Panc1 (cell line): ENCODE measurements at places on chromosomes 6 and 20. TPM values are rescaled to one million over a fixed set of nuclear protein-coding genes. Genes with fewer than 3 reads are reported as not detected.

DNA sequence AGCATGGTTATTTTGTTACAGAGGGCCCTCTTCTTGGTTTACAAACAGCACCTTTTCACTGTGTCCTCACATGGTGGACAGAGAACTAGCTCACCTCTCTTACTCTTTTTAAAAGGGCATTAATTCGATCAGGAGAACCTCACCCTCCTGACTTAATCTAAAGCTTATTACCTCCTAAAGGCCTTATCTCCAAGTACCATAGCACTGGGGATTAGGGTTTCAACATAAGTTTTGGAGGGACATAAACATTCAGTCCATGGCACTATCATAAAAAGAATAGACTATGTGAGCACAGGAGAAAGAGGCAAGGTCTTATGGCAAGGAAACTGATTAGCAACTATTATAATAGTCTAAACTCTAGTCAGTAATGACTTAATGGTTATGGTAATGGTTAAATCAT, 736.2 kb upstream of the ADGRB3 start:
- DNase-seq: no peak

SRMS gene
- not detected for total RNA-seq

EPPIN gene
- total RNA-seq: not detected

GRCh38 chr6:126721581-126722160, 381.8 kb downstream of the CENPW start:
- DNase-seq: peak; percentile 32

- no peak for DNase-seq
Observed at GRCh38 chr20:32731882-32732266, 11.4 kb downstream of the COMMD7 start.

DNA sequence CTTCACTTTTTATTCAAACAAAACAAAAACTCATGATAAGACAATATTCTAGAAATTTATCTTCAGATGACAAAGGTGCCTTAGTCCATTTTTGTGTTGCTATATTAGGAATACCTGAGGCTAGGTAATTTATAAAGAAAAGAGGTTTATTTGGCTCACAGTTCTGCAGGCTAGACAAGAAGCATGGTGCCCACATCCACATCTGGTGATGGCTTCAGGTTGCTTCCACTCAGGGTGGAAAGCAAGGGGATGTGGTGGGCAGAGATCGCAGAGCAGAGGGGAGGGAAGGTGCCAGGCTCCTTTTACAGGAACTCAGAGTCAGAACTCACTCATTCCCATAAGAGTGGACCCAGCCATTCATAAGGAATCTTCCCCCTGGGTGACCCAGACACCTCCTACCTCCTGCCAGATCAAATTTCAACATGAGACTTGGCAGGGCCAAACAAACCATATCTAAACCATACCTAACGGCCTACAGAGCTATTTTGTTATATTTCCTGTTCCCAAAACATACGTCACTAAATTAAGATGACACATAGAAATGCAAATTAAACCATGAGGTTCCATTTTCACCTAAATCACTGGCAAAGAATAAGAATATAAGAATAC, 26.4 kb downstream of the ABHD12 start:
- DNase-seq: no peak

OPRM1 gene
- total RNA-seq: not detected

- no peak for DNase-seq
Observed at GRCh38 chr6:158042245-158042798, 60.7 kb downstream of the SYNJ2 start.

DNA sequence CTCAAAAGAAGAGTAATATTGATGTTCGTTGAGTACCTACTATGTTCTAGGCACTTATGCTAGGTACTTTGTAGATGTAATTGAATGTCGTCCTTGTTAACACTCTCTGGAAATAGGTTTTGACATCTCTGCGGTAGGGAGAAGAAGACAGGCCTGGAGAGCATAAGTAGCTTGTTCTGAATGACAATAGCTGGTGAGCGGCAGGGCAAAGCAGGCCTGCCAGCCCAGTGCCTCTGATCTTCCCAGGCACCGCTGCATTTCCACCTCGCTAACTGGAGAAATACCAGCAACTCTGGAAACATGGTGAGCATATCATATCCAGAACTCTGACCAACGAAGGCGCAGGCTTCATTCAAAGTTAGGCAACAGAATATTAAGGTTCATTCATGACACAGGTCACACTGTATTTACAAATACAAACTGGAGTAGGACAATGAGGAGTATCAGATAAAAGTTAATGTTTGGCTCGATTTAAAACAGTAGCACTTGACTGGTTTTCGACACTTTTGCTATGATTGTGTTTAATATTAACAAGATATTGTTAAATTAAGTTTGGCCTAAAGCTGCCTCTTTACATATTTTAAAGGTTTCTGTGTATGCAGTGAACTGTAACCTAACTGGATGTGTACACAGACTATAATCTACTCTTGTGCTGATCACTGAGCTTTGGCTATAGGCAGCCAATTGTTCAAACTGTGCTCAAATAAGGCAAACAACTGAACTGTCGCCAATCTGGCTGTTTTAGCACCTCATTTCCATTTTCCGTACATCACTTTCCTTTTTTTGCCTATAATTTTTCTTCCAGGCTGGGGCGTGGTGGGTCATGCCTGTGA, 54.1 kb downstream of the PPP1R3G start:
- DNase-seq: no peak

- DNase-seq: no peak
Observed at GRCh38 chr6:135319819-135320218, 138.7 kb downstream of the MYB start.

BNIP5 gene
- not detected for total RNA-seq

DNA sequence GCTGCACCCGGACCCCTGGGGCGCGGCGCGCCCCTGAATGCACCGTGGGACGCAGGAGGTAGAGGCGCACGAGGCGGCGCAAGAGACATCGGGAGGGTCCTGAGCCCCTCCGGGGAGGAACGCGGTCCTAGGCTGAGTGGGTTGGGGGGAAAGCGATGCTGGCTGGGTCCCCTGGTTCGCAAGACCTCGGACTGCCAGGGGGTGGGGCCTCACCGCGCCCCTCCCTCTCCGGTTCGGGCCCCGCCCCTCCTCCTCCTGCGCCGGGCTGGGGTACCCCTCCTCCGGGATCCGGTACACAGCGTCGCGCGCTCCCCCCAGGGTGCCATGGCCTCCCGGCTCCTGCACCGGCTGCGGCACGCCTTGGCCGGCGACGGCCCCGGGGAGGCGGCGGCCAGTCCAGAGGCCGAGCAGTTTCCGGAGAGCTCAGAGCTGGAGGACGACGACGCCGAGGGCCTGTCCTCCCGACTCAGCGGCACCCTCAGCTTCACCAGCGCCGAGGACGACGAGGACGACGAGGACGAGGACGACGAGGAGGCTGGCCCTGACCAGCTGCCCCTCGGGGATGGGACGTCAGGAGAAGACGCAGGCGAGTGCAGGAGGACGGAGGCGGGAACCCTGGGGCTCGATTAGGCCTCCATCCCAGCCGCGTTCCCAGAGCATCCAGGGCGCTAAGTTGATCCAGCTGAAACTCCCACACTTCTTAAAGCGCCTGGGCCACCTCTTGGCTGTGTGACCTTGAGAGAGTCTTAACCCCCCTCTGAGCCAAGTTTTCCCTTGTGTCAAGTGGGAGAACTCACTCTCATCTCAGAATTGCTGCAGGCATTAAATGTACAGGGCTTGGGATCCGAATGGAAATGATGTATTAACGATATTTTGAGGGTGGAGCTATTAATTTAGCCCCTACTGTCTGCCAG, 541 bp downstream of the SNX21 start:
- no peak for DNase-seq

- DNase-seq: no peak
Observed at GRCh38 chr6:28167068-28167467, 25.4 kb downstream of the ZKSCAN8 start.

LY6G6D gene
- total RNA-seq: not detected

GRCh38 chr6:82277686-82278085, 30.1 kb upstream of the IBTK start:
- no peak for DNase-seq

DNA sequence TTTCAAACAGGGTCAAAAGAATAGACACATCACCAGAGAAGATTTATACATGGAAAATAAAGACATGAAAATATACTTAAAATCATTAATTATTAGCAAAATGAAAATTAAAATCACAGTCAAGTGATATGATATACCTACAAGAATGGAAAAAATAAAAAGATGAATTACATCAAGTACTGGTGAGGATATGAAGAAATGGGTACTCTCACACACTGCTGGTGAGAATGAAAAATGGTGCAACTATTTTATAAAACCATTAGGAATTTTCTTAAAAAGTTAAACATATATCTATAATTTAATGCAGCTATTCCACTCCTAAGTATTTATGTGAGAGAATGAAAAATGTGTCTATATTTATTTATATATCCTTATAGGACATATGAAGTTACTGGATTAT, 136.3 kb upstream of the GRIK2 start:
- DNase-seq: no peak

OR12D2 gene
- total RNA-seq: not detected

- no peak for DNase-seq
Observed at GRCh38 chr6:127096167-127096566, 22.3 kb upstream of the RSPO3 start.

- no peak for DNase-seq
Observed at GRCh38 chr6:133404151-133404550, 163.0 kb downstream of the EYA4 start.

SIRPD gene
- not detected for total RNA-seq

RALY gene
- 164 TPM for total RNA-seq

GRCh38 chr20:57412347-57413029, 21.3 kb downstream of the RBM38 start:
- DNase-seq: no peak

LY86 gene
- not detected for total RNA-seq

DNA sequence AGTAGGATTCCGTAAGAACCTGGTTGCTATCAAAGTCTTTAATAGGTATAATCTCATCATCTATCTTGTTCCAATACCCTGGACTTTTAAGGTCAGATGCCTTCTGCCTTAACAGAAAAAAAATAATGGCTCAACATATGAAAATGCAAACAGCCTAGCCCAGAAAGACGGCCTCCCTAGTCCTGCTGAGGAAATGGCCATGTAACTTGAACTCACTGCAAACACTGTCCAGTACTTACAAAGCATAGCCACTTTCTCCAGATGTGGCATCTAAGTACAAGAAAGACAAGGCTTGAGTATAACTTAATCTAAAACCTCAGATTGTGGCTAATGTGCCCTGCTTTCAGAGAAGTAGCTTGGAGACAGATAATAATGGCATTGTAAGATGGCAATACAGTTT, 26.5 kb downstream of the FASTKD5 start:
- DNase-seq: no peak

DNA sequence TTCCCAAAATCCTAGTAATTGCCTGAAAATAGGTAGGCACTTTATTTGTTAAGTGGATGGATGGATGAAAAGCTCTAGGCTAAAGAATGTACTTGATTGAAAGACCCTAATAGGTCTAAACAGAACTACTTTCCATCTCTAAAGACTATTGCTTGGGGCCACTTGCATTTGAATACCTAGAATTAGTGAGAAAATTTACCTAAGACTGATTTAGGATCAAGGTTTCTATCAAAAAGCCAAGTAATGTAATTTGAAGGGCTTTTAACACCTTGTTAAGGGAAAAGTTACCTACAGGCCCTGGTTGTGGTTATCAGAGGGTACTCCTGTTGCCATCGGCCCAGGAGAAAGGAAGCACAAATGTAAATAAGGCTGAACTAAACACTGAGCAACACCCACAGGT, 580.7 kb downstream of the LMBRD1 start:
- DNase-seq: no peak

- no peak for DNase-seq
Observed at GRCh38 chr6:15475261-15475660, 187.6 kb downstream of the DTNBP1 start.

DNA sequence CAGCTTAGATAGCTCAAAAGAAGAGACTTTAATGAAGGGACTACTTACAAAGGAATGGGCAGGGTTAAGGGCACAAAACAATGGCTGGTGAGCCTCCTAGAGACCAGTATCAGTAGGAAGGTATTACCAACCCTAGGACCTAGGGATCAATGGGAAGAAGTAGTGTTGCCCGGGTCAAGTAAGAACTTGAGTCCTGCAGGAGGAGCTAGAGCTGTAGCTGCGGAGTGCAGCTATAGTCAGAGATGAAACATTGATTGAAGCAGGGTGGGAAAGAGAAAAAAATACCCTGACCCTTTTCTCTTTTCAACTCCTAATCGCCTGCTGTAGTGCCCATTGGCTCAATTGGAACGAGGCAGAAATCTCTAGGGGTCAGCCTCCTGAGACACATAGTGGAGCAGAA, 144.0 kb downstream of the FLRT3 start:
- no peak for DNase-seq

PRND gene
- not detected for total RNA-seq

CFAP61 gene
- total RNA-seq: 0.28 TPM

DNA sequence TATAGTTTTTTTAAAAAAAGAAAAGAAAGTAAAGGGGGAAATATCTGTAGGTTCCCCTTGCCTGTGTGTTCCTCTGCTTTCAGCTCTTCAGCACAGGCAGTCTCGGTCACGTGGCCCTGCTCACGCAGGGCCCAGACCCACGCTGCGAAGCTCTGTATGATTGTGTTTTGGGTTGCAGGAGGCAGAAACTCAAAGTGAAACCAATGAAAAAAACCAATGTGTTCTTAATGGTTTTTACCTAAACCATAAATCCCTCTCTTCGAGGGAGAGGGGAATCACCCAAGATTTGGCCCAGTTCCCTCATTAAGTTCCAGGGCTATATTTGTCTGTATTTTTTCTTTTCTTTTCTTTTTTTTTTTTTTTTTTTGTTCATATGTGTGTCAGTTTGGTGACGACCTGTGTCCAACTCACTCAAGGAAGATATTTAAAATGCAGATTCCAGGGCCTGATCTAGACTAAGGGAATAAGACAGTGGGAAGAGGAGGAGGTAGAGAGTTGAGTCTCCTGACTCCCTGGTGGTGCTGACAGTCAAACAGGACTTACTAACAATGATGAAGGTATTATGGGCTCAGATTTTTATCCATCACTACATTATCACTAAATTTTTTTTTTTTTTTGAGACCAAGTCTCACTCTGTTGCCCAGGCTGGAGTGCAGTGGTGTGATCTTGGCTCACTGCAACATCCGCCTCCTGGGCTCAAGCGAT, 33.8 kb upstream of the RREB1 start:
- DNase-seq: no peak

DNA sequence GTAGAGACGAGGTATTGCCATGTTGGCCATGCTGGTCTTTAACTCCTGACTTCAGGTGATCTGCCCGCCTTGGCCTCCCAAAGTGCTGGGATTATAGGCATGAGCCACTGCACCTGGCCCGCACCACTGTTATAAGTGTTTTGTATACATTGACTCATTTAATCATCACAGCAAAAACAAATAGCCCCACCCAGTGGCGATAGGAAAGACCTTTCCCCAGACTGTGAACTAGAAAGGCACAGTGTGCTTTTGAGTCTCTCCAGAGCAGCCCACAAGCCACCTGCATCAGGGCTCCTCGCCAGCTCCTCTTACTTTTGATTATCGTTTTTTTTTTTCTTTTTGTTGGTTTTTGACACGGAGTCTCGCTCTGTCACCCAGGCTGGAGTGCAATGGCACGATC, 27.9 kb upstream of the ZFP64 start:
- DNase-seq: peak; percentile 5

VEGFA gene
- 98.7 TPM for total RNA-seq
